Activated CD8-positive, alpha-beta T cell treated with anti-CD3 and anti-CD28 coated beads for 36 hours (primary cell): ENCODE measurements at places on chromosomes 2 and 18.

DNA sequence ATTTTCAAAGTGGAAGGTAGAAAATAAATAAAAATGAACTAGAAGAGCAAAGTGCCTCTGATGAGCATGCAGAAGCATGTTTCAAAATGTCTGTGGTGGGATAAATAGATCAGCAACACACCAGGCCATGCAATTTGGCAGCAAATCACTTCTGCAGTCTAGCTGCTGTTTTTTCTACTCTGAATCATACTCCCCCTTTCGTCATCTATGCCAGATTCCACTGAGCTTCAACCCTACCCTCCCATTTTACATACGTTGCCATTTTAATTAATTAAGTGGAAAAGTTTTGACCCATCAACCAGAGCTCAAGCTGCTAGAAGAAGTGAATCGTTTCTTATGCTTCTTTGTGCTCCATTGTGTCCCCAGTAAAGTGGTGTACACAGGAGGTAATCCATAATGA lies 79.3 kb downstream of the NRXN1 start:
- no peaks in the 10 kb centered on the region for H3K4me1 ChIP-seq
- no peaks in the 10 kb centered on the region for H3K27me3 ChIP-seq
- H3K4me3 ChIP-seq: no peak overlapping the region
- H3K36me3 ChIP-seq: no peaks in the 10 kb centered on the region
- DNase-seq: no peak

GRCh38 chr2:224126440-224126839 lies 87.4 kb upstream of the SERPINE2 start:
- peaks cover 5% of the 10 kb centered on the region for H3K27me3 ChIP-seq
- DNase-seq: no peak
- H3K27ac ChIP-seq: no peak overlapping the region
- no peaks in the 10 kb centered on the region for H3K36me3 ChIP-seq
- no peak overlapping the region for H3K4me3 ChIP-seq

GRCh38 chr2:101698844-101699754 lies 1.6 kb downstream of the MAP4K4 start:
- H3K4me1 ChIP-seq: peaks cover 30% of the 10 kb centered on the region
- peaks cover 19% of the 10 kb centered on the region for H3K36me3 ChIP-seq
- peak; percentile 64 for DNase-seq
- H3K4me3 ChIP-seq: no peak overlapping the region
- peaks cover 2% of the 10 kb centered on the region for H3K27me3 ChIP-seq

- peaks cover 4% of the 10 kb centered on the region for H3K27me3 ChIP-seq
- no peak overlapping the region for H3K27ac ChIP-seq
- DNase-seq: no peak
- no peaks in the 10 kb centered on the region for H3K36me3 ChIP-seq
- H3K4me3 ChIP-seq: no peak overlapping the region
Observed at GRCh38 chr2:67954093-67954748, 108.6 kb downstream of the C1D start.

DNA sequence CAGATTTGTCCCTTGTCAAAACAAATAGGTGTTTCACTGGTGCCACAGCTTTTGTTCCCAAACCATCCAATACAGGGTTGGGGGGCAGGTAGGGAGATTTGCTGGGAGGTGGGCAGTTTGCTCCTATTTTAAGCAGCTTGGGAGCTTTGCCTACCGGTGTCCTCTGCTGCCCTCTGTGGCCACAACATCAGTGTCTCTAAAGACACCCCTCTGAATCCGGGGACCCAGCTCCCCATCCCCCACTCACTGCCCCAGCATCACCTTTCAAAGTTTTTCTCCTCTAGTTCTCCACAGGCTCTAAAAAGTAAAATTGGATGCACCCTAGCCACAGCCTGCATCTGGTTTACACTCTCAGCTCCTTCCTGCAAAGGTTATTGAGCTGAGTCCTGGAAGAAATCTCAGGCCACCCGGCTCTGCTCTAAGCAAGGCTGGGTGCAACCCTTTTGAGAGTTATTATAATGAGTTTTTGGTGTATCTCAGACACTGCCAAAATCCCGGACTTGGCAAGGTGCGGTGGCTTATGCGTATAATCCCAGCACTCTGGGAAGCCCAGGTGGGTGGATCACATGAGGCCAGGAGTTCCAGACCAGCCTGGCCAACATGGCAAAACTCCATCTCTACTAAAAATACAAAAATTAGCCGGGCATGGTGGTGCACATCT lies 2.9 kb upstream of the EPAS1 start:
- peaks cover 17% of the 10 kb centered on the region for H3K4me1 ChIP-seq
- peak; percentile 54 for DNase-seq
- H3K36me3 ChIP-seq: no peaks in the 10 kb centered on the region
- H3K27me3 ChIP-seq: peaks cover 29% of the 10 kb centered on the region
- H3K4me3 ChIP-seq: no peak overlapping the region
- H3K27ac ChIP-seq: no peak overlapping the region

GRCh38 chr2:234879671-234880455 lies 72.0 kb upstream of the SH3BP4 start:
- H3K4me1 ChIP-seq: no peaks in the 10 kb centered on the region
- no peak overlapping the region for H3K4me3 ChIP-seq
- no peaks in the 10 kb centered on the region for H3K36me3 ChIP-seq
- H3K27ac ChIP-seq: no peak overlapping the region
- peaks cover 7% of the 10 kb centered on the region for H3K27me3 ChIP-seq
- DNase-seq: no peak

GRCh38 chr18:60506190-60506589 lies 133.6 kb upstream of the MC4R start:
- H3K27me3 ChIP-seq: no peaks in the 10 kb centered on the region
- no peaks in the 10 kb centered on the region for H3K4me1 ChIP-seq
- H3K27ac ChIP-seq: no peak overlapping the region
- H3K36me3 ChIP-seq: no peaks in the 10 kb centered on the region

DNA sequence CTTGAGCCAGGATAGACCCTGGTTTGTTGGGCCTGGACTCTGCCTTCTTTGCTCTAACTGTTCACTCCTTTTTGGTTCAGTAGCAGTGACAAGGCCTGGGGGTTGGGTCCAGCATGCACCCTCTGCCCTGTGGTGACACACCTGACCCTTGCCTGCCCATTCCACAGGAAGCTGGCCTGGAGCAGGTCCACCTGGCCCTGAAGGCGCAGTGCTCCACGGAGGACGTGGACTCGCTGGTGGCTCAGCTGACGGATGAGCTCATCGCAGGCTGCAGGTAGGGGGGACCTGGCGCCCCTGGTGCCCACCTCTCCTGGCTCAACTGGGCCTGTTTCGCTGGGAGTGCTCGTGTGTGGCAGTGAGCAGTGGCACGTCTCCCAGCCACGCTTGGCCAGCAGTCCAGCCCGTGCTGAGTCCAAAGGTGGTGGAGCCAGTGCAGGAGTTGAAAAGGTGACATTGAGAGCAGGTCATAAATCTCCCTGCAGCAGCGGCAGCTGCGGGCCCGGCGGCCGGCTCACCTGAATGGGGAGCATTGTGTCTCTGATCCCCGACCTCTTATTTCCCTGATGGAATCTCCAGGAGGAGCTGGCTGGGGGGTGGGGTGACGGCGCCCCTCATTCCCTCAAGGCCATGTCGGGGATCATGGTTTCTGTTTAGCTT lies 102.6 kb downstream of the DYSF start:
- no peak for DNase-seq
- H3K4me3 ChIP-seq: no peak overlapping the region
- H3K36me3 ChIP-seq: no peaks in the 10 kb centered on the region
- H3K4me1 ChIP-seq: no peaks in the 10 kb centered on the region
- H3K27ac ChIP-seq: no peak overlapping the region

DNA sequence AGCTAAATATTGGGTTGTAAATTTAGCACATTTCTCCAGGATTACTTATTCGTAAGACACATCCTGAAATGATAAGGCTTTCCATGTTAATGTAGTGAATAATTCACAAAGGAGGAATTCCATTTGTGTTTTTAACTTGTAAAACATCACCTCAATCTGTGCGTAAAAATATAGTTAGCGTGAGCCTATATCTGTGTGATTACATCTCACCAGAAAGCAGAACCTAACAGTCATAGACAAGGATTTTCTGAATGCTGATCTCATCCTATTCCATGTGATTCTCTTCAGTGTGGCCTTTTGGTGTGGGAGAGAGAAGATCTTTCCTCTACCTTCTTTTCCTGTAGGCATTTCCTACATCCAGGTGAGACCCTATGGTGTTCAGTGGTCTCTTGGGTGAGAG lies 263.2 kb upstream of the RASGRP3 start:
- no peak overlapping the region for H3K27ac ChIP-seq
- H3K4me1 ChIP-seq: no peaks in the 10 kb centered on the region
- no peak overlapping the region for H3K4me3 ChIP-seq
- H3K27me3 ChIP-seq: no peaks in the 10 kb centered on the region

DNA sequence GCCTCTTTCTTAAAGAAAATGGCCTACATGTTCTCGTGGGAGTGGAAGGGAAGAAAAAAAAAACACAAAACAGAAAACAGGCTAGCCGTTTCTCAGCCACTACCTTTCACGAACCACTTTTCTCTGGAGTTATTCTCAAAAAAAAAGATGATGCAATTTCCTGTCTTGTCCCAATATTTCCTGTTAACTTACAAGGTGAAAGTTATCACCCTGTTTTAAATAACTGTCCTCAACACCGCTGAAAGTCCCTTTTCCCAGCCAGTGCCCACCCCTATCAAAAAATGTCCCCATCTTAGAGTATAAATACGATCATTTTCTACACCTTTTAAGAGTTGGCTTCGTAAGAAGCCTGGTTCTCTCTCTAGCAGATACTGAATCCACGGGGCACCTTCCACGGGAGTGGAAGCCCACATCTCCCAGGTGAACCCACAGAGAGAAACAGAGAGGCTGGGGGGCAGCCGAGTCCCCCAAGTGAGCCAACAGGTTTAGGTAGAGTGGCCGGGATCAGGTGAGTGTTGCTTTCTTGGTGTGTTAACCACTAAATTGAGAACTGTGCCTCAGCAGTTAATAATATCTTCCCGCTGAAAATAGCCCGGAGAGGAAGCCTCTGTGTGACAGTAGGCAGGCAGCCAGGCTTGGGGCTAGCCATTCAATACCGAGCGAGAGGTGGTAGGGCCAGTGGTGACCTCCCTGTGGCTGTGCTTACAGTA lies 15.9 kb downstream of the SMAD7 start:
- peak overlapping the region; percentile 50 for H3K4me3 ChIP-seq
- no peak for DNase-seq
- peaks cover 35% of the 10 kb centered on the region for H3K36me3 ChIP-seq
- H3K4me1 ChIP-seq: peaks cover 90% of the 10 kb centered on the region
- no peaks in the 10 kb centered on the region for H3K27me3 ChIP-seq

DNA sequence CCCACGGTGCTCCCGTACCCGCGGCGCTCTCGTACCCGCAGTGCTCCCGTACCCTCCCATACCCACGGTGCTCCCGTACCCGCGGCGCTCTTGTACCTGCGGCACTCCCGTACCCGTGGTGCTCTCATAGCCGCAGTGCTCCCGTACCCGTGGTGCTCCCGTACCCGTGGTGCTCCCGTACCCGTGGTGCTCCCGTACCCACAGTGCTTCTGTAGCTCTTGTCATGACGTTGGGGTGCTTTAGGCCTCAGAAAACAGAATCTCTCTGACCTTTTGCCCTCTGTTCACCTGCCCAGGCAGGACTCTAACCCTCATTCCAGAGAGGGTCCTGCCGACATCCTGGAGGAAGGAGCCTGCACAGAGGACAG lies 35.3 kb downstream of the SLC66A2 start:
- peaks cover 48% of the 10 kb centered on the region for H3K36me3 ChIP-seq
- peaks cover 29% of the 10 kb centered on the region for H3K4me1 ChIP-seq
- H3K4me3 ChIP-seq: no peak overlapping the region

GRCh38 chr18:9321736-9322135 lies 12.8 kb upstream of the TWSG1 start:
- no peaks in the 10 kb centered on the region for H3K4me1 ChIP-seq
- no peak overlapping the region for H3K4me3 ChIP-seq
- DNase-seq: no peak
- H3K27me3 ChIP-seq: peaks cover 5% of the 10 kb centered on the region
- peaks cover 3% of the 10 kb centered on the region for H3K36me3 ChIP-seq
- no peak overlapping the region for H3K27ac ChIP-seq

- H3K4me3 ChIP-seq: no peak overlapping the region
- no peak for DNase-seq
- peaks cover 1% of the 10 kb centered on the region for H3K36me3 ChIP-seq
- no peaks in the 10 kb centered on the region for H3K4me1 ChIP-seq
Observed at GRCh38 chr18:48017635-48018034, 87.2 kb upstream of the SMAD2 start.

DNA sequence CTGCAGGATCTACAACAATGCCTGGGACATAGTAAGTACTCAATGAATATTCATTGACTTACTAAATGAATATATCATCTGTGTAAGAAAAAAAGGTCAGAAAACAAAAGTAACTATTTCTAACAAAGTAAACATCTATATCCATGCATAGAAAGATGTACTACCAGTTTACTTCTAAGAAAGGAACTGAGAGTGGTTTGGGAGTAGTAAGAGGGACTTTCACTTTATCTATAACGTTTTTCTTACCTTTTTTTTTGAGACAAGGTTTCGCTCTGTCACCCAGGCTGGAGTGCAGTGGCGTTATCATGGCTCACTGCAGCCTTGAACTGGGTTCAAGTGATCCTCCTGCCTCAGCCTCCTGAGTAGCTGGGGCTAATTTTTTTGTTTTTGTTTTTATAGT lies 25.7 kb downstream of the DHX57 start:
- no peak for DNase-seq
- H3K4me1 ChIP-seq: no peaks in the 10 kb centered on the region
- no peak overlapping the region for H3K27ac ChIP-seq
- no peaks in the 10 kb centered on the region for H3K27me3 ChIP-seq
- H3K4me3 ChIP-seq: no peak overlapping the region

DNA sequence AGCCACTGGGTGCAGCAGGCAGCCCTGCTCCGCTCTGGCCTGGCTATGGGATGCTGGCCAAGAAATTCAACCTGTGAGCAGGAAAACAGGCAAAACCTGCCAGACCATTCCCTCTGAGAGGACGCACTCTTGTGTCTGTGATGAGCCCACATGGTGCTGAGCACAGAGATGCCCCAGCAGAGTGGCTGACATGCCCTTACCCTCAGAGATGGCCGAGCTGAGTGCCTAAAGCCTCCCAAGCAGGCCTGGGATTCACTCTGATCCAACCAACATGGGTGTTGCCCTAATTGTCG lies 34.3 kb upstream of the TAF1B start:
- no peak overlapping the region for H3K4me3 ChIP-seq
- no peak for DNase-seq
- H3K27ac ChIP-seq: no peak overlapping the region
- H3K27me3 ChIP-seq: peaks cover 4% of the 10 kb centered on the region
- no peaks in the 10 kb centered on the region for H3K36me3 ChIP-seq

DNA sequence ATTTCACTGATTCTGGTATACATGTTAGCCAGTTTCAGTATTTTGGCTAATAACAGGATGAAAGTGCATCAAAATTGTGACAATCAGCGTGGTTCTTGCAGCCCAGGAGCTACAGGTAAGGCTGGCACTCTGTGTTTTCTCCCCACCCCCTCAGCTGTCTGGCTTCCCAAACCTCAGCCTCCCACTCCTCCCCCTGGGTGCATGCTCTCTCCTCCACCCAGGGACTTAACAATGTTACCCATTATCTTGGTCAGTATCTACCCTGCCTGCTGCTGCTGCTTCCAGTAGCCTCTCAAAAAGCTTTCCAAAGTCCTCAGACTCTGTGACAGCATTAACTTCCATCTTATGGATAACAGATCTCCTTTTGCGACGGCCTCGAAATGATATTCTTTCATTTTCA lies 41.0 kb downstream of the TRABD2A start:
- peaks cover 82% of the 10 kb centered on the region for H3K4me1 ChIP-seq
- peaks cover 71% of the 10 kb centered on the region for H3K36me3 ChIP-seq
- H3K27me3 ChIP-seq: no peaks in the 10 kb centered on the region
- no peak for DNase-seq
- H3K4me3 ChIP-seq: peak overlapping the region; percentile 61
